ENCODE measurements at places on chromosomes 2 and 18.
A peak's percentile ranks its signal among the peaks of the same experiment; 100 is the strongest.

DNA sequence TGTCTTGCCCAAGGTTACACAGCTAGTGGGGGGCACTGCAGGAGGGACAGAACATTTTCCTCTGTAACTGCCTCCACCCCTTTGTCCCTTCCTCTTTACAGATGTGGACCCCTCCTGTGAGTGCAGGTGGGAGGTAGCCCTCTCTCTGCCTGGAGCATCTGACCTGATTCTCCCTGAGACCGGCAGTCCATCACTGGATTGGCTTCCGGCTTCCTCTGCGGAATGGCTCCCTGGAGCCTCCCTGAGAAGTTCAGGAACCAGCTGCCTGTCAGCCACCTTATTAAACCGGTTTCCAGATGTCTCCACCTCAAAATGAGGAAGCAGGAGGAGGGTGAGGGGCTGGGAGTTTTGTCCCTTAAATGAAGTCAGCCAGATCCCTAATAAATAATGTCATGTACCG is 67.3 kb upstream of the TNP1 start:
- no peak for DNase-seq

- DNase-seq, result no peak
Measured at GRCh38 chr18:2060086-2060485, 511.2 kb downstream of the METTL4 start.

DNA sequence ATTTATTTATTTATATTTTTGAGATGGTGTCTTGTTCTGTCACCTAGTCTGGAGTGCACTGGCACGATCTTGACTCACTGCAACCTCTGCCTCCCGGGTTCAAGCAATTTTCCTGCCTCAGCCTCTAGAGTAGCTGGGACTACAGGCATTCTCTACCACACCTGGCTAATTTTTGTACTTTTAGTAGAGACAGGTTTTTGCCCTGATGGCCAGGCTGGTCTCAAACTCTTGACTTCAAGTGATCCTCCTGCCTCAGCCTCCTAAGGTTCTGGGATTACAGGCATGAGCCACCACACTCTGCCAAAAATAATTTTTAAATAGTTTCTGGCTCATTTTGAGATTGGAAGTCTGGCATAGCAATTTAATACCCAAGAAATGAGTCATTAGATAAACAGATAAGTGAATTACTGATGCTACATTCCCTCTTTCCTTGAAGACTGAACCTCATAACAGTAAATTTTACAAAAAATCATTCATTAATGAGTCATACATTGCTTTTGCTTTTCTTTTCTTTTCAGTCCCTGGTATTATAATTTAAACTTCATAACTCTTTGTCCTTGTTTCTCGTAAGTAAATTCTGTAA is 881.6 kb upstream of the PIK3C3 start:
- no peak for DNase-seq

DNA sequence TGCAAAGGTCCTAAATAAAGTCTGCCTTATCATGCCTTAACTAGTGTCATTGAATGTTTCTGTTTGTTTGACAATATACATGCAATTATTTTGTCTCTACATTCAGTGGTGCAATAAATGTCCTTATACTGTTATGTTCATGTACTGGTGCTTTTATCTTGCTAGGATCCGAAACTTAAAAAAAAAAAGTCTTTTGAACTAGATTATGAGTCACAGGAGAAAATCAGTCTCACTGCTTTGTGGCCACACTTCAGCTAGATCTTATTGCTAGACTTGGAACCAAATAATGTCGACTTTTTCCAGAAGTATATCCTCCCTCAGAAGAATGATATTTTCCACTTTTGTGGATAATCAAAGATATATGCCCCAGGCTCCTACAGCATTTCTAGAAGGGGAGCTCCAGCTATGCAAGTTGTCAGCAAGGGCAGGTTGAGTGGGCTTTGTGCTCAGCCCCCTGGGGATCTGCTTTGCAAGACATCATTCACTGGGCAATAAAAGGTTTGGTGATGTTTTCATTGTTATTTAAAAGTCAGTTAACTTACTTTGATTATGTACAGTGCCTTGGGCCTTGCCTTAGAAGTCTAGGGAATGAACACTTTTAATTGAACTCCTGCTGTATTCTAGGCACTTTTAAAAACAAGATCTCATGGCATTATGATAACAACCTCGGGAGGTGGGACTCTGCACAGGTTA is 157.1 kb upstream of the LRRTM1 start:
- DNase-seq, result no peak

DNA sequence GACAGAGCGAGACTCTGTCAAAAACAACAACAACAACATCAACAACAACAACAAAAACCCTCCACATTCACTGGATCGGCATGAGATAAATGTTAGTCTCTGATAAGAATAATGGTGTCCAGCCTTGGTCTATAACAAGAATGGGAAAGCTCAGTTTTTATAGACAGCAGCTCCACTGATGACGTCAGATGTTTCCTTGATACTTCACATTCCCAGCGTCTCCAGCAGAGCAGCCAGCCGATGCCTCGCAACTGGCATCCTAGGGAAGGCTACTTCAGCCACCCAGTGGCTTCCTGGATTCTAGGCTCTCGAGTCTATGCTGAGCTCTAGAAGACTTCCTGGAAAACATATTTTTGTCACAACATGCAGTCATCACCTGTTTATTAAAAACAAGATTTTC is 271.4 kb upstream of the SMIM21 start:
- DNase-seq, result no peak

GRCh38 chr2:197052356-197052755 is 125.8 kb upstream of the PGAP1 start:
- no peak for DNase-seq

DNA sequence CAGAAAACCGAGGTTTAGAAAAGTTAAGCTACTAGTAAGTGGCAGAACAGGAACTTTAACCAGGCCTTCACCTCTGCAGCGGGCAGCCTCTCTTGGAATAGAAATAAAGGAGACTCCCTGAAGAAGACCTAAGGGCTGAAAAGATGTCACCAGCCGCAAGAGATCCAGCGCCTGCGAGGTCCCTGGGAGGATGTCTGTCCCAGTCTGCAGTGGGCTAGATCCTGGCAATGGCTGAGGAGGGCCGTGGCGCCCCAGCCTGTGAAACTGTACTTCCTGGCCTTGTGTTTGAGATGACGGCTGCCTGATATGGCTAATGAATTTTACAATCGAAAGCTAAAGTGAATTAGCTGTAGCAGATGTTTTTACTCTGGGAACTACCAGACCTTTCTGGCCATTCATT is 300.6 kb upstream of the SALL3 start:
- DNase-seq, result no peak

DNA sequence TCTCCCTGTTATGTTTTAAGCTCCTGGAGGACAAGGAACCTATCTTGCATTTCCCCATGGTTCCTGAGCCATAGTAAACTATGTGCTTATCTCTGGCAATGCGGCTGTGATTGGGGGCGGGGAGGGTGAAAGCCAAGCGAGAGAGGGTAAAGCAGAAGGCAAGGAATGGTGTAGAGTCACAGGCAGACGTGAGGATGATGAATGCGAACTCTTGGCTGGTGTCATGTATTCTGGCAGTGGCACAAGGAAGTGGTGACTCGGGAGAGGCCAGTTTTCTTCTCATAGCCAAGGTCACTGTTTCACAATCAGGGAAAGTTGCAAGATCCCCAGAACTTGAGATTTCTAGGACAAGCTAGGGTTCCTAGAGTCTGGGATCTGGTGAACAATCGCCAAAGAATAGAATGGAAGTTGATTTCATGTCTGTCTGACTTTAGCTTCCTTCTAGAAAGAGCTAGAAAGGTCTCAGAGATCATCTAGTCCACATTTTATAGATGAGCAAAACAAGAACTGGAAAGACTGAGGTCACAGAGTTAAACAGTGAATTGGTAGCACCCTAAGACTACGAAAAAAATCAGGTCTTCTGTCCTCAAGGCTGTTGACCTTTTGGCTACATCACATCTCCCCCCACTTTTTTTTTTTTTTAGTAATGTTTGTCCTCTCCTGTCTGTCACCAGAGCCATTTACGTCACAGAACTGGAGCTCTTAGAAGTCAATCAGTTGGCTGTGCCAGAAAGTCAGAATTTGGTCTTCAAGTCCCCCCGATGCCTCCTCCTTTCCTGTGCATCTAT is 137.0 kb downstream of the BCL11A start:
- no peak for DNase-seq

GRCh38 chr2:233436191-233436581 is 81.9 kb downstream of the DGKD start:
- DNase-seq, result no peak

DNA sequence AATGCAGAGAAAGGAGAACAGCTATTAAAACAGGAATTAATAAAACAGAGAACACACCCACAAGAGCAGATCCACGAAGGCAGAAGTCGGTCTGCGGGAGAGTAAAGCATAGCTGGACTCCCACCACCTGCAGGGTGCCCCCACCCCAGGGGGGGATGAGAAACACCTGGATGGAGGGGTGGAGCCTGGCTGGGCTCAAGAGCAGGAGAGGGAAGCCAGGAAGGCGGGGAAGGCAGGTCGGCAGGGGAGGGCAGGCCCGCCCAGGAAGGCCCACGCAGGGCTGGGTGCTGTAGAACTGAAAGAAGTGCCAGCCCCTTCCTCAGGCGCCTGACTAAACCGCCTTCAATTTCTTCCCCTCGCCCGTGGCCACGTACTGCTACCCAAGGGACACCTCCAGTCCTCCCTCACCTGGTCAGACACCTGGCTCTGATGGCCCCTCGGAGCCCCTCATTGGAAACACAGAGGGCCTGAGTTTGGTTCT is 175.4 kb downstream of the HDAC4 start:
- DNase-seq, result no peak

- DNase-seq, result no peak
Measured at GRCh38 chr18:69250305-69251151, 150.2 kb upstream of the DOK6 start.

GRCh38 chr2:36584148-36584794 is 13.7 kb downstream of the FEZ2 start:
- DNase-seq, result no peak

- no peak for DNase-seq
Measured at GRCh38 chr2:222424729-222425671, 657 bp downstream of the SGPP2 start.

- no peak for DNase-seq
Measured at GRCh38 chr2:234003972-234004617, 46.4 kb upstream of the SPP2 start.

GRCh38 chr2:239268082-239268481 is 132.7 kb downstream of the HDAC4 start:
- DNase-seq, result no peak

DNA sequence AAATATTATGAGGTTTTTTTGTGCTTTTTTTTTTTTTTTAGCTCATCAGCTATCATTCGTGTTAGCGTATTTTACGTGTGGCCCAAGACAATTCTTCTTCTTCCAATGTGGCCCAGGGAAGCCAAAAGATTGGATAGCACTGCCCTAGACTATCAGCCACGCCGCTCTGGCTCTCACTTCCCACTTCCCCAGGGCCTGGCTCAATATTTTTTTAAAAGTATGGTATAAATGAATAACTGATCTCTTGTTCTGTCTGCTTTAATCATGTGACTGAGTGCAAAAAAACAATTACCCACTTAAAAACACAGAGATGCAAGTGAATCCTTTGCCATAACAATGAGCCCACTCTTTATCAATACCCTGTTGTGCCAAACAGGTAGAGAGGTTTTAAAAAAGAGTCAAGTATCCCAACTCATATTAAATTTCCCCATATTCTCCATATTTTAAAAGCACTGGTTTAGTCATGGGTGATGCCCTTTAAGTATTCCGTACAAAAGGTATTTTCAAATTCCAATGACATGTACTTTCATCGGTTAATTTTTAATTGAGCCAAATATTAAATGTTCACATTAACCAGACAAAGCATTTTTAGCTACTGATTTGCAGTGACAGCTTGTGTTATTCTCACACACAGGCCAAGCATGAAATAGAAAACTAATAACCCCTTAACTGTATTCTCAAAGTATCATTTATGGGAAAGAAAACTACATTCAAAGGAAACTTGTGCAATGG is 12.6 kb downstream of the BCL2 start:
- DNase-seq, result no peak

DNA sequence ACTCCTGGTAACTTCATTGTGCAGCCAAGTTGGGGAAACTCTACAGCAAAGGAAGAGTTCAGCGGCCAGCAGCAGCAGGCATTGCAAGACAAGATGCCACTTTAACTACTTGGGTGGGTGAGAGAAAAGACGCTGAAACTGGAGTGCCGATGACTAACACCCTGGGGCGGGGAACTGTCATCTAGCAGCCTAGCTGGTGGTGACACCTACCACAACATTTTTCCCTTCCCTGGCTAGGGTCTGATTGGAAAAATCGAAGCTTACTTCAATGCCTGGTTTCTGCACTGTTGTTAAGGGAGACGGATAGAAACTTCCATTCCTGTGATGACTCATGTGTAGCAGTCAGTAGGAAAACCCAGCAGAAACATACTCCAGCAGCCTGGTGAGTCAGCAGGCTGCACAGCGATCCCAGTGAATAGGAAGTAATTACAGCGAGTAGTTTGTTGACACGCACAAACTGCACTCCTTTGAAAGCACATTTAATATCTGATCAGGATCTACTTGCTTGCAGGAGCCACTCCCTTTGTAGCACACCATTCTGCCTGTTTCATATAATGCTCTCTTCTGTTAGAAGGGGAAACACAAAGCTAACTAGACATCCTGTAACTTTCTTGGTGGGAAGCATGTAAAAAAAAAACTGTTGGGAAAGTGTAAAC is 62.1 kb upstream of the MAPRE2 start:
- peak; percentile 65 for DNase-seq

DNA sequence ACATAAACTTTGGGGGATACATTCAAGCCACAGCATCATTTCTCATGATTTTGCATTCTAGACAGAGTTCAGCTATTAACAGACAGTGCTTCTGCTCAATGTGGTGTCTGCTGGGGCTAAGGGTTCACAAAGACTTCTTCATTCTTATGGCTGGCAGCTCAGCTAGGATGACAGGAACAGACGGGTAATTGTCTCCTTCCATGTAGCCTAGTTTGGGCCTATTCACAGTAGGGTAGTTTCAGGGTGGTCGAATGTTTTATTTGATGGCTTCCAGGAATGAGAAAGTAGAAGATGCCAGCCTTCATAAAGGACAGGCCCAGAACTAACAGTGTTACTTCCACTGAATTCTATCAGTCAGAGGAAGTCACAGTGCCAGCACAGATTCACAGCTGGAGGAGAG is 26.0 kb upstream of the BCL2L11 start:
- DNase-seq, result no peak

- no peak for DNase-seq
Measured at GRCh38 chr2:8118940-8119781, 562.7 kb upstream of the ID2 start.

DNA sequence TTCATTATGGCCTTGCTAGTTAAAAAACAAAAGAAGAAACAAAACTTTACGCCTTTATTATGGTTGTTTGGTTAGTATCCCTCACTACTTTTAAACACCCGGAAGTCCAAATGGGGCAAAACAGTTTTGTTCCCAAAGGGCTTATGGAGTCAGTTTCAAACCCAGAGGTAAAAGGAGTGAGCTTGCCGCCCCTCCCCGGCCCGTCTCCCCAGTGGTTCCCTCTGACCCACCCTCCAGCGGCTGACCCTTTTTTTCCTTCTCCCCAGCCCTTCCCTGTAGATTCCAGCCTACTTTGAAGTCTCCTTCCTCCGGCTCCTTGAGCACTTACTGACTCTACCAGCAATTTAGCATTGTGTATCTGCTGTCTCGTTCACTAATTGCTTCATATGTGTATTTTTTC is 209.2 kb downstream of the ICOS start:
- DNase-seq, result no peak

- no peak for DNase-seq
Measured at GRCh38 chr2:212052412-212053159, 486.0 kb downstream of the ERBB4 start.
